ENCODE measurements at places on chromosomes 12 and 14.

GRCh38 chr12:48601013-48601756 is 31.3 kb upstream of the LALBA start:
- DNase-seq = no peak

DNA sequence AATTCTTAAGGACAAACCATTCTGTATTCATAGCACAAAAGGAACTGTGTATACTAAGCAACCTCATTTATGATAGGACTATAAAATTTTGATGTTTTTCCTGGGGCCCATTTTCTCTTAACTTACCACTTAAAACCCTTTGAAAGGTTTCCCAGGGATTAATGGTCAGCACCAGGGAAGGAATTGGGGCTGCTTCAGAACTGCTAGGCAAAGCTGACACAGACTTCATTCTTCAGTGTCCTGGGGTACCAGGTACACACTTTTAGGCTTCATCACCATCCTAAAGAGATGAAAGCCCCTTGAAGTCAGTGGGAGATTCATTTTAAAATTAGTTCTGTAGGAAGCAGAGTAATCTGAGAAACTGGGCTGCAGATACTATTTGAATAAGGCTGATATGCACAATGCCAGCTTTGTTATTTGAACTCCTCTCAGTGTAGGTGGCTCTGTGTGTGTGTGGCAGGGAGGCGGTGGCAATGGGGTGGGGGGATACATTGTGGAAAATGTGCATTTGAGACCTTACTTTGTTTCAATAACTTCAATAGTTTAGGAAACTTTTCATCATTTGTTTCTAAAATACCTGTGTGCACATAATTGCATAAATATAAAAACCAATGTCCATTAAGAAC is 329.3 kb upstream of the DCN start:
- no peak for DNase-seq

DNA sequence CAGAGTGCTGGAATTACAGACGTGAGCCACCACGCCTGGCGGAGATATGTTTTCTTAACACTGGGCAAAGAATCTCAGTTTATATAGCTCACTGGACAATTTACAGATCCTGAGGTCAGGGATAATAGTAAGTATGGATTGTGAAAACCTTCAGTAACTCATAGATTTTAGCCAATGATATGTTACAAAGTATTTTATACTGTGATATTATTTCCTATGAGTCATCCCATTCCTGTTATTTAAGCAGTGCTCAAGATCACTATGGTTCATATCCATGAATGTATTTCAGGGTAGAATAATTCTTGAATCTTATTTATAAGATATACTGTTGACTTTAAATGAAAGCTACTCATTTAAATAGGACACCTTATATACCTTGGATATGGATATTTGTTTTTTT is 107.2 kb downstream of the RAD51B start:
- no peak for DNase-seq

GRCh38 chr12:107328442-107329133 is 235.2 kb upstream of the CRY1 start:
- no peak for DNase-seq

DNA sequence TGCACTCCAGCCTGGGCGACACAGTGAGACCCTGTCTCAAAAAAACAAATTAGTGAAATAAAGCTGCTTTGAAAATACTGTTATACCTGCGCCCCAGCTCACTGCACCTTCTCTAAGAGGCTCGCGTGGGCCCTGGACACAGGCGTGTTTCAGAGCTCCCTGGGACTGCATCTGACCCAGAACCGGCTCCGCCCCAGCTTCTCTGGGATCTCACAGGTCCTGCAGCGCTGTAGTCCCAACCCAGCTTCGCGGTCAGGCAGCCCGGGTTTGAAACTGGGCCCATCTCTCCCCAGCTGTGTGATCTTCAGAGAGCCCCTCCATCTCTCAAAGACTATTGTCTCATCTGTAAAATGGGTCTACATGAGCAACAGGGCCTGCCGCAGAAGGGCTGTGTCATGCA is 7.5 kb downstream of the RIMBP2 start:
- DNase-seq = no peak

- DNase-seq = no peak
Measured at GRCh38 chr12:116881877-116882507, 751 bp upstream of the HRK start.

- no peak for DNase-seq
Measured at GRCh38 chr14:84129007-84129406, 1400.9 kb upstream of the FLRT2 start.

Measured in stimulated activated CD8-positive, alpha-beta memory T cell treated with anti-CD3 and anti-CD28 coated beads, Interleukin-2, amount 100 ng/mL, for 48 hours (primary cell).